NCI-H510A (cell line): ENCODE measurements at places on chromosomes 2 and 18.
A peak's percentile ranks its signal among the peaks of the same experiment; 100 is the strongest.

DNA sequence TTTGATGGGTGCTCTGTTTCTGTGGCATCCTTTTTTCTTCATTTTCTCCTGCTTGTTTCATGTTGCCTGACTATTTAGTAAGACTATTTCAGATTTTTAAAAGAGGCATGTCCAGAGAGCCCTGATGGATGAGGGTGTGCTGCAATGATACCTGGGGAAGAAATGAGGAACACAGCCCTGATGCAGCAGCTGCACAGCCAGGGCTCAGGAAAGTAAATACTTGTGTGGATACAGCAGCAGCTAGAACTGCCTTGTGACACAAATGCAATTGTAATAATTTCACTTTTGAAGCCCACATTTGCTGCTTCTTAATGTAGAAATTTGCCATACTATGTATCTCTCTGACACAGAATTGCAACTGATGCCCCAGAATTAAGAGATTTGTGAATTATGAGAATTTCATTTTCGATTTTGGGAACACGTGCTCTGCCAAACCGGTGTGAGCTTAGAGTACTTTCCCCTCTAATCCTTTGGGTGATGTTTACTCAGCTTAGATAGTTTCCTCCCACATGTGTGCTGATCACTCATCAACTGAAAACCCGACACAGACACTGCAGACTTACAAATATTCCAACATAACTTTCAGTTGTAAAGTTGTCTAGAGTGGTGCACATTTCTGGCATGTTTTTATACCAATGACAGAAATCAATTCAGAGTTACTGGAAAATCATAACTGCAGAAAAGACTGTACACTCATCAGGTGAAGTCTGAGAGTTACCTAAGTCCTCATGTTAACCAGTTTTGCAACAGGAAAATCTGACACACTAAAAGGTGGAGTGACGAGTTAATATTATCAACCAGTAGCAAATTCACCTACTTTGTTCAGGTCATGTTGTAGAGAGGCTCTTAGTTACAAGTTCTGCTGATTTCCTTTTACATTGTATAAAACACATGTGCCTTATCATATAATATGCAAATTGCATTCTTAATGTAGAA, 383.4 kb downstream of the CBLN2 start:
- peak; percentile 58 for DNase-seq

DNA sequence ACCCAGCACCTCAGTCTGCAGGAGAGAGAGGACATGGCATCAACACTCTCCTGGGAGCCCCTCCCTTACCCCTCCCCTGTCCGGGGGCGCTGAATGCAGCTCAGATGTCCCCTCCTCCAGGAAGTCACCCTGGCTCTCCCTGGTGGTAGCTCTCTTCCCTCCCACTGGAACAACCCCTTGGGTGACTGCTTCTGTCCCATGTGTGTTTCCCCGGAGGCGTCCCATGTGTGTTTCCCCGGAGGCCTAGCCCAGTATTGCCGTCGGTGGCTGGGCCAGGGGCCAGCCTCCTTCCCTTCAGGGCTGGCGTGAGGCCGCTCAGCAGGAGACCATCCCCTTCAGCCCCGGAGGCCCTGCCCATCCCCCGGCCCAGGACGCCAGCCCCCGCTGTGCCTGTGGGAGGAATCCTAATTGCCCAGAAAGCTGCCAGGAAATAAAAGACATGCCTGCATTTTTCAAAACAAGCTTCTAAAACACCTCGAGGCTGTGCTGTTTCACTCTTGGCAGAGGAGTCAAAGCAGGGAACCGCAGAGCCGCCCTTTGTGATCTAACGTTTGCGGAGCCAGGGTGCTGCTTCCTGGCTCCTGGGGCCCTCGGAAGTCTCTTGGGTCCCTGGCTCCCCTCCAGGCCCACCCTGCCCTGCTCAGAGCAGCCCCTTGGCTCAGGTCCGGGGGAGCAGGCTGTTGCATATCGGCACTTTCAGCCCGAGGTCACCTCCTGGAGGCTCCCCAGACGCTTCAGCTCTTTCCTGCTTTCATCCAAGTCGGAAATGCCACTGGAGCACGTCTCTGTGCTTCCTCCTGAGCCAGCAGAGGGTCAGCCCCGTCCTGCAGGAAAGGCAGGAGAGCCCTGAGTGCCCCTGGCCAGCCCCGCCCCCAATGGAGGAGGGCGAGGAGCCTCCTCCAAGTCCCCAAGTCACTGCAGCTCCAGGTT, 11.4 kb downstream of the SNED1 start:
- DNase-seq: no peak

GRCh38 chr2:15107137-15107536, 454.0 kb downstream of the NBAS start:
- no peak for DNase-seq

GRCh38 chr2:121350402-121350775, 65.4 kb upstream of the TFCP2L1 start:
- DNase-seq: no peak
